ENCODE measurements at places on chromosomes 3 and 15.

DNA sequence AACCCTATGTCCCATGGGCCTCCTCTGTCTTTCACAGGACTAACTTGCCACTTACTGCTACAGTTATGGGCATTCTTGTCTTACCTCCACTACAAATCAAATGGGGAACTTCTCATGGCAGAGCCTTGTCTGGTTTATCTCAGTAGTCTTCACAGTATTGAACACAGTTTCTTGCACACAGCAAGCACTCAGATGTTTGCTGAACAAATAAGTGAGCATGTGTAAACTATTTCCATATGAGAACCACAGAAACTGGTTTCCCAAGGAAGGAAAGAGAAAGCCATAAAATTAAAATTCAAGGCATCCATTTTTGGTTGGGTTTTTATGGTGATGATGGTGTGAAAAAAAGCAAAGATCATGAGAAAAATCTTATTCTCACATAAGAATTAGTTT lies 189.2 kb downstream of the MEX3B start:
- no peak for DNase-seq

DNA sequence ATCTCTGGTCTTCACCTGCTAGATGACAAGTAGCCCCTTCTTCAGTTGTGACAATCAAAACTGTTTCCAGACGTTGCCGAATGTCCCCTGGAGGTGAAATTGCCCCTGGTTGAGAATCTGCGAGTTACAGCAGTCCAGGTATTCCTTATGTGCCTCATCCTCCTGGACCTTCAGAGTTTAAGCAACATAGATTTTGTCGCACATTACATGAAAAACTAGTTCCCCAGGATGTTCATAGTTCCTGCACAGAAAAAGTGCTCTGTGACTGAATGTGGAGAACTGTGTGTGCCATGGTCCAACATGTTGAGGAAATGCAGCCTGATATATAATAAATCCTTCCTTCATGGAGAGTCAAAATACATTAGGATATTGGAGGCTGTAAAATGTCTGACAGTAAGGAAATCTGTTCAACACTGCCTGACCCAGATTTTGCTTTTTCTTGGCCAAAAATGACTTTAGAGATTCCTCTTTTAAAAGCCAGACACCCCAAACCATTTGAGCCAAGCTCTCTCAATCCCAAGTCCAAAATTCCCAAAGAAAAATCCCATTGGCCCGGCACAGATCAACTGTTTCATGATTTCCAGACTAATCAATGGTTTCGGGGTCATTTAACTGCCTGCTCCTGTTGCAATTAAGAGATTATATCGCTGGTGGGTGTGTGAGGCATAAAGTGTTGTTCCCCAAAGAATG lies 20.4 kb upstream of the SHC4 start:
- DNase-seq: no peak

GRCh38 chr3:153285194-153285641 lies 123.2 kb downstream of the RAP2B start:
- DNase-seq: no peak

DNA sequence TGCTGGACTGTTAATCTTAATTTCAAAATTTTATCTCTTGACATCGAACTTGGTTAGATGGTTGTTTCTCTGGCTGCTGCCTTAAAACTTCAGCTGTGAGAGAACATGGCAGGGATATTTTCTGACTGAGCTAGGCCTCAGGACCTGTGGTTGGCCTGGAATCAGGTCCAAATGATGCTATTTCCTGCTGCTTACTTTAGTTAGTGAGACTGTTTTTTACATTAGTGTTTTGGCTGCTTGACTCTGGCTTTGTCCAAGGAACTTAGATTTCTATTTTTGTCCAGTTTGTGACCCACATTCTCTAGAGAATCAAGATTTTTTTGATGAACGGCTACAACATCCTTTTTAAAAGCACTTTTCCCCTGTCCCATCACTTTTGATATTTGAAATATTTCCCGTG lies 497.9 kb upstream of the SGO1 start:
- no peak for DNase-seq

GRCh38 chr3:85603378-85603777 lies 644.6 kb downstream of the CADM2 start:
- no peak for DNase-seq

DNA sequence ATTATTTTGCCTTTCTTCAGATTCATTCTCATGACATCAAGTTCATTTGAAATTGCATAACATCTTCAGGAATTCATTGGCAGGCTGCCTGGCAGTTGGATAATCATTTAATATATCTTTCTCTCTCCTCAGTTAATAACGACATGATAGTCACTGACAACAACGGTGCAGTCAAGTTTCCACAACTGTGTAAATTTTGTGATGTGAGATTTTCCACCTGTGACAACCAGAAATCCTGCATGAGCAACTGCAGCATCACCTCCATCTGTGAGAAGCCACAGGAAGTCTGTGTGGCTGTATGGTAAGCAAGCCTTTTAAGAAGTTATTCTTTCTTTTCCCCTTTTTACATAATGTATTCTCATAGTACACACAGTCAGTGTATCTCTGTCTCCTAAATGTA lies 38.2 kb downstream of the TGFBR2 start:
- DNase-seq: peak; percentile 52

- no peak for DNase-seq
Observed at GRCh38 chr15:90412356-90413194, 24.5 kb downstream of the IQGAP1 start.

GRCh38 chr3:126051234-126051633 lies 32.7 kb downstream of the SLC41A3 start:
- no peak for DNase-seq

GRCh38 chr15:52652984-52653383 lies 26.2 kb downstream of the ATOSA start:
- DNase-seq: no peak

GRCh38 chr15:99054025-99054387 lies 46.4 kb upstream of the PGPEP1L start:
- no peak for DNase-seq

- DNase-seq: no peak
Observed at GRCh38 chr3:45682311-45682710, 6.9 kb upstream of the SACM1L start.

Data from stimulated activated CD8-positive, alpha-beta memory T cell treated with anti-CD3 and anti-CD28 coated beads, Interleukin-7, amount 100 ng/mL, for 4 hours (primary cell).